AG10803 (cell line): ENCODE measurements at places on chromosomes 5 and 9.

DNA sequence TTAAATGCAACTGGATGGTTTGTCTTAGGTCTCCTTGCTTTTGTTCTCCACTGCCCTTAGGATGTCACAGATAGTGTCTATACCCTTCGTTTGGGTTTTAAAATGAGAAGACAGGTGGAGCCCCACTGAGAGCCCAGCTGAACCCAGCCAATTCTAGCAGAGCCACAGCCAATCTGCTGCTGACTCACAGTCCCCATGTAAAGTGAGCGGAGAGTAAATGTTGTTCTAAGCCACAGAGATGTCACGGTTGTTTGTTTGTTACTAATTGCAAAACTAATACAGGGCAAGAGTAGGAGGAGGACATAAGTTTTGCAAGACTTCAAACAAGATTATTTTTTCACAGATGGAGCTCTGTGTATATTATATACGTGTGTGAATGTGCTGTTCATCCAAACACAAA lies 50.5 kb upstream of the AGXT2 start:
- no peak for DNase-seq

DNA sequence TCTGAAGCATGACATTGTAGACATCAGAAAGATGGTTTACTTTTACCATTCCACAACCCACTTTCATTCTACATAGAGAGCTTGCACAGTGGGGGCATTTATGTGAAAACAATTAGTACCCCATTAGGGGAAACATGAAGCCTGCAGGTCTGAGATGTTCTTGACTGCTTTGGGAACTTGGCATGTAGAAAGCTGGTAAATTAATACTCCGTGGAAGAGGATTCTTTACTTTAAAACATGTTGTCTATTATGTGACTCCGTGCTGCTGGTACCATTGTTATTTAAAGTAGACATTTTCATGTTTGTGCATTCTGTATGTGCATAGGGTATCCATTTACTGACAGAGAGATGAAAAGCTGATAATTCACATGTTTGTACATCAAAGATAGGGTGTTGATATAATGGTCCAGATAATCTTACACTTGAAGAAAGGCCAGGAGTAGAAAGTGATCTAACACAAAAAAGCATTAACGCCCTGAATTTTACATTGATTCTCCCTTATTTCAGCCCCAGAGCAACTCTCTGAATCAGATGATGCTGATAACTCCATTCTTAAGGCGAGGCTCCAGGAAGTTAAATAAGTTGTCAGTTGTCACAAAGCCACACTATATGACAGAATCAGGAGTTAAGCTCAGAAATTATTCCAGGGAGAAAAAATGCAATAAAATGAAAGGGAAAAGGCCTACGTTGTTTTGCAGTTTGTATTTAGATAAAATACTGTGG lies 50.1 kb upstream of the CD180 start:
- DNase-seq = no peak

- no peak for DNase-seq
These were observed 597 bp upstream of the IRX4 start for GRCh38 chr5:1883120-1883924.

GRCh38 chr9:129367287-129367686 lies 189.2 kb upstream of the IER5L start:
- DNase-seq = no peak

DNA sequence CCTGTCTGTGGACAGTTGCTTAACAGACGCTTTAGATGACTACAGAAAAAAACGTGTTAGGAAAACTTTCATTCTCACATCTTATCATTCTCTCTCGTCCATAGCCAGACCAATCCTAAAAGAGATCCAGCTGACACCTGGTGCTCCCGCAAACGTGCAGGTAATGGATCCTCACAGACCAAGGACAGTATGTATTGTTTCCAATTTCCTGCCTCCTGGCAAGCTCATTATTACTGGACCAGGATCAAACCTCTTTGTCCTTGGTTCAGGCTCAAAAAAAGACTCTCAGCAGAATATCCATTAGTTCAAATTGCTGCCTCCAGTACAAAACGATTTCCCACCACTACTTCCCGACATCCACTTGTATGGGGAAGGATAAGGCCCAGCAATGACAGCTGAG lies 62.4 kb downstream of the SERINC5 start:
- no peak for DNase-seq

DNA sequence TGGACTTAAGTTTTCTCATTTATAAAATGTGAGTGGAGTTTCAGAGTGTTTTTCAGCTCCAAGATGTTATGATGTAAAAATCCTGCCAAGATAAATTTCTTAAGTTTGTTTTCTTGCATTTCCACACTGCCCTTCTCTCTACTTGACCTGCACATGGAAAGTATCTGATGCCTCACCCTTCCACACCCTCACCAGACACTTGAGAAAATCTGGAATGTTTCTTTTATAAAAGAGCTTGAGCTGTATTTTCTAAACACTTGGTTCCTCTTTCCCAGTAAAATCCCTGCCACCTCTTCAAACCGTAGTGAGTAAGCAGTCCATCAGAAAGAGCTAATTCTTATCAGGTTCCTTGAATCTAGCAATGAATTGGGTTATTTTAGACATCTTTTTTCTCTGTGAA lies 42.9 kb downstream of the FOXD1 start:
- DNase-seq = no peak

DNA sequence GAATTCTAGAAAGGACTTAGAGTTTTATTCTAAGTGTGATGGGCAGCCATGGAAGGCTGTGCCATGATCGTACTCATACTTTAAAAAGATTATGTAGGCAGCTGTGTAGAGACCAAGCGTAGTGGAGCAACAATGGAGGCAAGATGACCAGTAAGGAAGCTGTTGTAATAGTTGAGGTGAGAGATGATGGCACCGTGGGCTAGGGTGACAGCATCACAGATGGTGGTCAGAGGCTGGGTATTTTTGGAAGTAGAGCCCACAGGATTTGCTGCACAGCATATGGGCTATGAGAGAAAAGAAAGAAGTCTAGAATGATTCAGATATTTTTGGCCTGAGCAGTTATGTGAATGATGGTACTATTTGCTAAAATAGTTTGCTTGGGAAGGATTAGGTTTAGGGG lies 7.7 kb downstream of the ARHGAP26 start:
- DNase-seq = no peak

DNA sequence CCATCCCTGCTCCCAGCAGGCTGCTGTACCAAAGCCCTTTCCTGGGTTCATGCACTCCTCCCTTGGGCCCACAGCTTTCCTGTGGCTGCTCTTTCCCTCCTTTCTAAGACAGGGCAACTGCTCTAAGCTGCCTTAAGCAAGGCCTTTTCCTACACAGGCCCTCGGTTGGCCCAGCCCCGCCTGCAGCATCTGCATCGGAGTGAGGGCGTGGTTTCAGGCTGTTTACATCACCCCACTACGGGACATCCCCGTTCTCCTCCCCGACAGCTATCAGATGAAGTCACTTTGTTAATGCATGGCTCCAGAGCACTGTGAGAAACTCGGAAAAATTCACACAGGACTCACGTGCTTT lies 3.4 kb downstream of the DPH7 start:
- no peak for DNase-seq

DNA sequence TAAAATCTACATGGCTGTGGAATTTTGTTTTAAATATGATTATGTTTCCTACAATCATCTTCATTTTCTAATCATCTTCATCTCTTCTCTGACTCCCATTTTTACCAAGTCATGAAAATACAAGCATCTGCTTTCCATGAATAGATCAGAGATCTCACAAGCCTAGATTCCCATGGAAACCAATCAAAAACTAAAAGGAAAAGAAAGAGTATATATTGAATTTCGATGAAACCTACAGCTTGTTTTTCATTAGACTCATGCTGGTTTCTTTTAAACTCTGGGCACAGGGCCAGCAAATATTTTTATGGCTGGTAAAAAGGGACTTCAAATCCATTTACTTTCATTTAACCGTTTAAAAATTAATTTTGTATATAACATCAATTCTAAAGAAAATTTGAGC lies 51.2 kb downstream of the INVS start:
- peak; percentile 24 for DNase-seq

DNA sequence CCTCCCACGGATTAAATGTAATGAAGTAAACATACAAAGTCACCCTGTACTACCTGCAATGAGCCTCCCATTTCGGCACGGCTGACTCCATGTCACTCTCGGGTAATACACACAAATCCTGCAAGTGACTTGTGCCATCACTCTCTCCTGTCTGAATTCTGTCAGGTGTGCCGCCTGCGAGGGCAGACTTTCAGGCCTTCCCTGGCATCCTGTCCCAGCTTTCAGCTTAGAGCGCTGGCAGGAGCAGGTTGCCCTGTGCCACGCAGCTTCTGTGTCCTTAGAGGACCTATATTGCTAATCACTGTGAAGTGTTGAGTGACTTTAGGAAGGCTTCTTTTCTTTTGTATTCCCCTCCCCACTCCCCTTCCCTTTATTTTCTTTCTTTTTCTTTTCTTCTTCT lies 25.8 kb upstream of the S1PR3 start:
- no peak for DNase-seq

DNA sequence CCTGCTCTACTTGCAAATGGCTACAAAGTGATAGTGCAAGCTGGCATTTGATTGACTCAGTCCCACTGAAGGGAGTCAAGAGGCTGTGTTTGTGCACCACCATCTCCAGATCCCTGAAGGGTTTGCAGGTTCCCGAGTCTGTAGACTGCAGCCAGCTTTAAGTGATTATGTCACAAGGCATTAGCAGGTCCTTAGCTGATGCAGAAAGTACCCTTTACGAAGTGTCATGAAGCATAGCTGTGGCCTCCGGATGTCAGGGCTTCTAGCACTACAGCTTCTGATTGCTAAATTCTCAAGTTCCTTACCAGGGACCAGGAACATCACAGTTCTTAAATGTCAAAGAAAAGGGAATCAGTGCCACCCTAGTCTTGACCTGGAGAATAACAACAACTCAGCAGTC lies 311.3 kb upstream of the TRPC7 start:
- DNase-seq = no peak

DNA sequence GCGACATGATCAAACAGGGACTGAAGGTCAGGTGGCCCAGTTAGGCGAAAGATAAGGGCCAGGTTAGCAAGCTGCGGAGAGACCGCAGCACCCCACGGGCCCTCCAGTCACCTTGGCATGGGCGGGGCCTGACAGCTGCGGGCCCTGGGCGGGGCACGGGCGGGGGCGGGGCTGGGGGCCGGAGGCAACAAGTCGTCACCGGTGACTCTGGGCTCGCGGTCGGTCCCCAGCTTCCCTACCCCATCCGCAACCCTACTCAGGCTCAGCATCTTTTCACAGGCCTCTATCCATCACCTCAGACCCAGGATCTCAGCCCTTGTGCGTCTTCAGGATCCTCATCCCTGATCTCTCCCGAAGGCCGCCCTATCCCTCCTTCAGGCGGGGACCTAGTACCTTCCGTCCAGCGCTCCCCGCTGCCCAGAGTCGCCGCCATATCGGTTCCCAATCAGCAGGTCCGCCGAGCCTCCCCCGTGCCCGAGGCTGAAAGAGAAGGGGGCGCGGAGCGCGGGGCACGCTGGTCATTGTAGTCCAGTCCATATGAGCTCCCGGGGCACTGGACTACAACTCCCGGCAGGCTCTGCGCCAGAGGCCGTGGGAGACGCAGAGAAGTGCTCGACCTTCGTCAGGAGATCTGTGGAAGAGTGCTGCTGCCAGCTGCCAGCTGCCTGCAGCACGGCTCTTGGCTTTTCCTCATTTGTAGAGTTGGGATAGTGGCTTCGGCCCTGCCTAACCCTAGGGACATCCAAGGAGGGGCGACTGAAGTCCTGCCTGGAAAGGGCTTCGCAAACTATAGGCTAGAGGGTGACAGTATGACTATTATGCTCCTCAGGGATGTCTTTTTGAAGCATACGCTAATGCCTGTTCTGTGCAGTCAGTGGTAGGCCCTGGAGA lies at the start of gene DNAJC18:
Gene DNAJC18 (minus strand): TSS at position 513 of the 891 bp plus-strand sequence. CDS start 80 bp downstream, at position 433.
- peak; percentile 89 for DNase-seq

DNA sequence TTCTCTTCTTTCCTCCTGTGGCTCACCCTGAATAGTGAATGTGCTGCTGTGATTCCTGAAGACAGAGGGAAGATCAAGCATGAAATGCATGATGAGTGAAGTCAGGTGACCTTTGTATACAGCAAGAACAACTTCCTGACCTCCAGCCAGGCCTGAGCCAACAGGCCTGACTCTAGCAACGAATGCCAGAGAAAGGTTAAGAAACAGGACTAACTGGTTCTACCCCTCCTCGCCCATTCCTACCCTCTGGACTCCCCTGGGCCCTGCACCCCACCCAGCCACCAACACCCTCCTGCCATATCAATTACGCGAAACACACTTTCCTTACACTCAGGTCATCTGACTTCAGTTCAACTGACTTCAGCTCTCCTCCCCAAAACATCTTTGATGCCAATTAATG lies 4.9 kb downstream of the SUSD1 start:
- DNase-seq = no peak

DNA sequence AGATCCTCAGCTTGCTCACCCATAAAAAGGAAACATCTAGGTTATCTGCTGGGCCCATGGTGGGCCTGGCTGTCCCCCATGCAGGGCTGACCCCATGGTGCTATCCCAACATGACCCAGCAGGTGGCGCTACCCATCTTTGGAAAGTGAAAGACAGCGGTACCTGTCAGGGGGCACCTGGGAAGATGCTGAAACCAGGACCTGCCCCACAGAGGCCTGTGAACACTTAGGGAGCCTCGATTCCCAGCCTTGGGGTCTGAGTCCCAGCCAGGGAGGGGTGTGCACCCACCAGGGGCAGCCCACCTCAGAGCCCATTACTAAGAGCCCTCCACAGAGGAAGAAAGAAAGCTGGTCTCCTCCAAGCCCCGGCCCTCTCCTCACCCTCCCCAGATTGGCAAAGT lies 46.6 kb upstream of the IPPK start:
- no peak for DNase-seq

DNA sequence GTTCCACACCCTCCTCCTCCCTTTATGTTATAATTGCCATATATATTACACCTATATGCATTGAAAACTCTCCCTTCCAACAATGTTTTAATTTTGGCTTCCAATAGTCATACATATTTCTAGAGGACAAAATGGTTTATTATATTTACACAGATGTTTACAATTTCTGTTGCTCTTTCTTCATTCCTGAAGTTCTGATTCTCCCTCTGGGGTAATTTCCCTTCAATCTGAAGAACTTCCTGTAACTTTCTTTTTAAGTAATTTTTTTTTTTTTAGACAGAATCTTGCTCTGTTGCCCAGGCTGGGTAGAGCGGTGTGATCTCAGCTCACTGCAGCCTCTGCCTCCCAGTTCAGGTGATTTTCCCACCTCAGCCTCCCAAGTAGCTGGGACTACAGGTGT lies 173.0 kb upstream of the MAP1B start:
- DNase-seq = peak; percentile 17

DNA sequence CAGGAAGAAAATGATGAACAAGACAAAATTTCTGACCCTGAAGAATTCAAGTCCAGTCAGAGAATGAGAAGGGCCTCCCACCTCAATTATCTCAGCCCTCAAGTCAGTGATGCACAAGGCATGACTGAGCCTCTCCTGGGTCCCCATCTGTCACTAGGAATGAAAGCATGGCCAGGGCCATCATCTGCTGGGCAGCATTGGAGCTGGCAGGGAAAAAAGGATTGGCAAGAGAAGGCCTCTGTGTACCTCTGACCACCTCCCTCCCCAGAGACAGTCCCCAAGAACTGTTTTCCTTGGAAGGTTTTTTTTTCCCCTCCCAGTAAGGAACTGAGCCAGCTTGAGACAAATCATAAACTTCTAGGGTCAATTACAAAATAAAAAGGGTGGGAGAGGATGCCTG lies 76.7 kb downstream of the KLHL3 start:
- no peak for DNase-seq

- no peak for DNase-seq
These were observed 96.1 kb downstream of the TMEM232 start for GRCh38 chr5:110630350-110630749.
